Bronchial epithelial cell (primary cell): ENCODE measurements at places on chromosomes 6 and 20. TPM values are rescaled to one million over a fixed set of nuclear protein-coding genes. Genes with fewer than 3 reads are reported as not detected.

Gene FABP7
- total RNA-seq = not detected in 2 replicates

Gene OTOR
- total RNA-seq = not detected in 2 replicates

Gene TCP11
- total RNA-seq = not detected in 2 replicates

Gene ADGRF5
- total RNA-seq = not detected in 2 replicates

Gene BAK1
- total RNA-seq = 25.5 and 47.5 TPM in 2 replicates
